ENCODE measurements at places on chromosomes 7 and 10.

DNA sequence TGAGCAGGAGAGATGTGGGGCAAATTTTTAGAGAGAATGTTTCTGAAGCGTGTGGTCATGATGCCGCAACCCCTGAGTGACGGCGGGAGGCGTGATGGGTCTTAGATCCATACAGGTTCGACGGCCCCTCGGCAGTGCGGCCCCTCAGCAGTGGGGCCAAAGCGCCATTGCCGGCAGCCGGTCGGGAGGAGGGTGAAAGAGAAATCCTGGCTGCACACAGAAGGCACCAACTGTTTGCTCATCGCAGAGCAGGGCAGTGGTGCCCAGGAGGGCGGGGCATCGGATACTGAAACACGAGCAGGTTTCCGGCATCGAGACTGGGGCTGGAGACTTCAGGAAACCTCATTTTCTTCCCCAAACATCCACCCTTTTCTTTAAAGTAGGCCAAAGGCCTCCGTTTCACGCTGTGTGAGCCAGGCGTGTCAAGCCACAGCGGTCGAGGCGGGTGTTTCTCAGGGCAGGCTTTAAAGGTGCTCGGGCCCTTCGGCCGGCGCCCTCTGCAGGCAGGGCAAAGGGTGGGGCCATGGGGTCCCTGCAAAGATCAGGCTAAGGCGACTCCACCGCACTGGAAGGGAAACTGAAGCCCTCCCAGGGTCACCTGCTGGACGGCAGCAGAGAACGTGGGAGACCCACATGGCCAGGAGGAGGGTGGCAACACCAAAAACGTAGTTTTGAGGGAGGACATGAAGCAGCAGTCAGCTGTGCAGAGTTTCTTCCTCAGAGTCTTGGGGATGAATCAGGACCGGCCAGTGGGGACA, 42.0 kb upstream of the PPP2R2D start:
- no peak for DNase-seq

DNA sequence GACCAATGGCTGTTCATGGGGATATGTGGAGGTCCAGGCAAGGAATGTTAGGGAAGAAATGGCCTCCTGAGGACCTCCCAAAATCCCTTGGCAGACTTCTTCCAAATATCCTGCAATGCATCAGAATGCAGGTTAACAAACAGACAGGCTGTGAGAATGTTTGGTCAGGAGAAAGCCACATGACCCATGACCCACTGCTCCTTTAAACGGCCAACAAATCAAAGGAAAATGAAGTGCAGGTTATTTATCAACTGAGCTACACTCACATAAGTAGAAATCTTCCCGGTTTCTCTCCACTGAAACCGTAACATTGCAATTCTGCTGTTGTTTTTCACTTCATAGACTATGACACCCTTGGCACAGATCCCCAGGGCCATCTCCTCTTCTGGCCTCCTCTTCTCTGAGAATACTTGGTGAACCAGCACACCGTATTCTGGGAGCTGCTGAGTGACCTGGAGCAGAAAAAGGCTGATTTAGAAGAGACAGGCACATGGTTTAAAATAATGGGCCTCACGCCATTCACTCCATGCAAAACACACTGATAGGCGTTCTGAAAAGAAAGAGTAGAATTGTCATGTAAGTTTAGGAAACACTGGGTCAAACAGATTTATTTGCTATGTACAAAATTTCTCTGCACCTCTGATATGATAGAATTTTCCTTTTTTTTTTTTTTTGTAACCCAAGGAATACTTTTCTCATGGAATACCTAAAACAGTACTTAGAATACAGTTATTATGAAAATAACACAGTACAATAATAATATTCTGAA, 67.8 kb downstream of the FRMPD2 start:
- no peak for DNase-seq

- DNase-seq, result peak; percentile 41
Observed at GRCh38 chr10:69327463-69328379, 49.4 kb downstream of the HK1 start.

DNA sequence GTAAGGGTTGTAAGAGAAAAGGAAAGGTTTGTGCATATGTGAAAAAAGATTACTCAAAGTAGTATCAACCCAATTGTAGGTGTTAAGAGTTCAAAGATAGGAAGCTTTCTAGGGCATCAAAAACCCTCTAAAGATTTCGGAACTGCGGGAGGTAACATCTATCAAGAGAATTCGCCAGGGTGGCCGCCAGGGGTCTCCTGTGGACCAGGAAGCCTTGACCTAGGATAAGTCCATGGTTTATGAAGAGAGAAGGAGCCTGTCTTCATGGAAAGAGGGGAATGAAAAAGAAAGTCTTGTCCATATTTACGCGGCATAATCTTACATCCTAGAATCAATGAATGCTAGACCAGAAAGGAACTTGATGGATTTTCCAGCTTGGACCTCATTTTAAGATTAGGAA, 140.7 kb upstream of the CALCR start:
- peak; percentile 37 for DNase-seq

DNA sequence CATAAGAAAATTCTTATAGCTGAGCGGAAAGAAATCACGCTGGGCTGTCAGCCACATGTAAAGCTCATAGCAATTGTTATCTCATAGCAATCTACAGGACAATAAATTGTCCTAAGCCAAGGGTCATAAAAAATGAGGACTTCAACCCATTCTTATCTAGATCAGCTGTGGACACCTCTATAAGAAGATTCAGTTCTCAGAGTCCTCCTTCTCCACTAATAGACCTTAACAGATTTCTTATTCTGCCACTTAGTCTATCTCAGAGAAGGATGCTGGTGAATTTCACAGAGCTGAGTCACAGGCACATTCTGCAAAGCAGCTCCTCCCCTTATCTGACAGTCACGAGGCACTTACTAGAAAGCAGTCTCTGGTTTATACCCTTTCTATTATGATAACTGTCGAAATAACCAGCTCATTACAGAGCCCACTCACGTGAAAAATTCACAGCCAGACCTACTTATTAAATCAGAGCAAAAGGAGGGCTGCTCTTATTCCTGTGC, 185.3 kb upstream of the PCLO start:
- no peak for DNase-seq

DNA sequence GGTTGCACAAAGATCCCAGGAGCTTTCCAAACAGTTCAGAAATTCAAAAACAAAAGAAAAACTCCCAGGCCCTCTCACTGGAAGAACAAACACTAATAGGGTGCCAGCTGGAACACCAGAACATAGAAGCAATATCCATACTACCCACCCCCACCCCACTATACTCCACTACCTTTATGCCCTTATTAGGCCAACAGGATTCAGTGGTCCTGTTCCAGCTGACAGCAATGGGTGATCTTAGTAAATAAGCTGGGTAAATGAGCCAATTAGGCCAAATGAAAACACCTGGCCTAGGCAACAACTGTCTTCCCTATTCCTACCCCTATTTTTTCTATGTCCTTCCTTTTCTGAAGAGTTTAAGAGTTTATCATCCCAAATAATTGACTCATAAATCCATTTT, 11.7 kb downstream of the NOC3L start:
- DNase-seq, result no peak

GRCh38 chr7:138125598-138126111, 49.4 kb downstream of the AKR1D1 start:
- no peak for DNase-seq

DNA sequence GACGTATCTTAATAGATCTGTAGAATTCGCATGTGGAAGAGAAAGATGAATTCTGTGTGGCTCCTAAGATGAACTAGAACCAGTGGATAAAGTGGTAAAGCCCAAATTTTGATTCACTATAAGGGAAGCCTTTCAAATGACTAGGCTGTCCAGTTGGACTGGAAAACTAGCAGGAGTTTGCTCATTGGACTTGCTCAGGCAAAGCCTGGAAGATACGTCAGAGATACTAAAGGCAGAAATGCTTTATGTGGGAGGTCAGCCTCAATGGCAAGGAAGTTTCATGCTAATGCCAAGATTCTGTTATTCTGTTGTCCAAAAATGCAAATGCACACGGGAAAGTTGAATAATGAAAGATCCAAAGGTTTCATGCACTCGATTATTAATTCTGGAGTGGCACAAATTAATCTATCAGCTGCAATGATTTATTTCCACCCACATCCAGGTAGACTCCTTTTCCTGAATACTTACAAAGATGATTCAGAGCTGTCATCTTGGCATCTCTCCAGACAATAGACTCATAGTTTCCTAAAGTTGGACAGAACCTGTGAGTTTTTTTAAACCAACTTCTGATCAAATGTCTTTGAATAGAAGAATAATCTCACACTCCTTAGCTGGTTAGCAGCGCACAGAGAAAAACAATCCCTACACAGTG, 20.5 kb upstream of the PPP1R3C start:
- no peak for DNase-seq

GRCh38 chr10:99927721-99928280, 81.9 kb downstream of the DNMBP start:
- DNase-seq, result no peak

DNA sequence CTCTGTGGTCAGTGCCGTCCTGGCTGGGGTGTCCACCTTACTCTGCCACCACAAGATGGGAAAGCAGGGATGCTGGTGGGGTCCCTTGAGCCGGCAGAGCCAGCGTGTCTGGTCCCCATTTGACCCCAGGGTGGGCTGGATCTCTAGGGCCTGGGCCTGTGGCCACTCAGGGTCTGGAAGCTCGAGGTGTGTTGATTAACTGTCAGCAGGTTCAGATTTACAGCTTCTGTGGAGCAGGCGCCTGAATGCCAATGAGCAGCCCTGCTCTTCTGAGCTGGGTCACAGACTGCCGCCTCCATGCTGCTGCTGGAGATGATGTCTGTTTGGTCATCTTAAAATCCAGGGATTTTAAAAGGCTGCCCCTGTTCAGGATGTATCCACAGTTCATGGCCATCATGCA, 11.3 kb upstream of the DPYSL4 start:
- DNase-seq, result no peak

- no peak for DNase-seq
Observed at GRCh38 chr7:155352076-155352752, 54.5 kb downstream of the INSIG1 start.

DNA sequence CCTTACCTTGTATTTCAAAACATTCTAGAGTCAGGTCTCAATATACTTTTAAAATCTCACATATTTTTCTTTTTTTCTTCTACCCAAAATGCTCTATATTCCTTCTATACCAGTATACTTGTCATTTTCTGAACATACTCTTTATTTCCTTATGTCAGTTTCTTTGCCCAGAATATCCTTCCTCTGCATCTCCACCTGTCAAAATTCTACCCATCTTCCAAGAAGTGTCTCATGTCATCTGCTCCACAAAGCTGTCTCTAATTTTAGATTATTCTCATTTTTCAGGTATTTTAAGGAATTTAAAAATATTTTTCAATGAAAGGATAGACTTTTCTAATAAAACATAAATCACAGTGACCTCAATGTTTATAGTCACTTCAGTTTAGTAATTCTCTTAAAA, 328.0 kb upstream of the SMIM30 start:
- DNase-seq, result no peak

GRCh38 chr7:233249-234035, 41.1 kb downstream of the FAM20C start:
- DNase-seq, result no peak

- DNase-seq, result no peak
Observed at GRCh38 chr10:120047926-120048325, 155.4 kb downstream of the SEC23IP start.

DNA sequence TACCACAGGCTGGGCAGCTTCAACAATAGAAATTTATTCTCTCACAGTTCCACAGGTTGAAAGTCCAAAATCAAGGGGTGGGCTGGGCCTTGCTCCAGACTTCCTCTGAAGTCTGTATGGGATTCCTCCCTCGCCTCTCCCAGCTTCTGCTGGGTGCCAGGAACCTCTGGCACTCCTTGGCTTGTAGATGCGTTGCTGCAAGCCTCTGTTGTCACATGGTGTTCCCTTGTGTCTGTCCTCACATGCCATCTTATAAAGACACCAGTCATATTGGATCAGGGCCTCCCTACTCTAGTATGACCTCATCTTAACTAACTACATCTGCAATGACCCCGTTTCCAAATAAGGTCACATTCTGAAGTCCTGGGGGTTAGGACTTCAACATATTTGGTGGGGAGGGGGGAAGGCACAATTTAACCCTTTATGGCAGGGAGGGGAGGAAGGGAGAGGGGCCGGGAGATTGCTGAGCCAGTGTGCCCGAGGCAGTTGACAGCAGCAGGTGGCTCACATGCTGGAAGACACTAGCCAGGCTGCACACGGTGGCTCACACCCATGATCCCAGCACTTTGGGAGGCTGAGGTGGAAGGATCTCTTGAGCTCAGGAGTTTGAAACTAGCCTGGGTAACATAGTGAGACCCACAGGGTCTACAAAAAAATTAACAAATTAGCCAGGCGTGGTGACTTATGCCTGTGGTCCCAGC, 18.8 kb downstream of the ZNF282 start:
- DNase-seq, result no peak

DNA sequence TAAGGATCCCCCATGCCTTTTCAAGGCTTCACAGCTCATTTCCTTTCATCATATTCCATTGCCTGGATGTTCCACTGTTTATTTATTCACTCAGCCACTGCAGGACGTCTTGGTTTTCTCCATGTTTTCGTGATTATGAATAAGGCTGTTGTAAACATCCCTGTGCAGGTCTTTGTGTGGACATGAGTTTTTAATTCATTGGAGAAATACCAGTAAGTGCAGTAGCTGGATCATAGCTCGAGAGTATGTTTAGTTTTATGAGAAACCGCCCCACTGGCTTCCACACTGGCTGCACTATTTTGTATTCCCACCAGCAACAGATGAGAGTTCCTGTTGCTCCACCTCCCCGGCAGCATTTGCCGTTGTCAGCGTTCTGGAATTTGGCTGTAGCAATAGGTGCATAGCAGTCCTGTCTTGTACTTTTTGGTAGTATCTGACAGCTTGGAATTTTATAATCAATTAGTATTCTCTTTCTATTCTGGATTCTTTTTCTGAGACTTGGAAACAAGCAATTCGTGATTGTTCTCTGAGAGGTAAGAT, 269.9 kb upstream of the PITRM1 start:
- DNase-seq, result no peak

- no peak for DNase-seq
Observed at GRCh38 chr7:55299273-55299967, 65.7 kb upstream of the LANCL2 start.

DNA sequence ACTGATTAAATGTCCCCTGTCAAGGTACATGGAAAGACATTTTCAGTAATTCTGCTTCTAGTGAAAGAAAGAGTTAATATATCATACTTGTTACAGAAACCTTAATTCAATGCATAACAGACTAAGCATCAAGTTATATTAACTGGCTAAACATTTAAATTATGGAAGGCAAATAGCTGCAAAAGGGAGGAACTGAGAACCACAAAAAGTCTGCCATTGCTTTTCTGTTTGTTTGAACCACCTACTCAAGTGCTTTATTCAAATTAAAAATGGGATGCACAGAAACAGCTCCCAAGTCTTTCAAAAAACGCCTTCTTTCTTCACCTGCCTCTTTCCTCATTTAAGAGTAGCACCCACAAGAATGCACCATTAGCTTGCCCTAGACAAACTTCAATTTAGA, 271.9 kb downstream of the RNLS start:
- DNase-seq, result no peak

DNA sequence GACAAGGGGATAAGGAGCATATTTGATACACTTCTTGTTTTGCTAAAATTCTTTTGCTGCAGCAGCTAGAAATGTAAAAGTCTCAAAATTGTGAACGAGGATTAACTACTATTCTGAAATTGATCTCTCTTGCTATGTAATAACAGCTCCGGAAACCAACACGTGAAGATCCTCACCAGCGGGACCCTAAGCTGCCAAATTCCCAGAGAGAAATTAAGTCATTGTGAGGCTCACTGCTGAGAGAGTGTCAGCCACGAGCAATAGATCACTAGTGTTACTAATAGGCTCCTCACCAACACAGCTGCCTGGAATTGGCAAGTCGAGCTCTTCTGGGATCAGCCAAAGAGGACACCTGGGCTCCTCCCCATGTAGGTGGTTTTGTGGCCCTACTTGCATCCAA, 5.6 kb upstream of the VWA2 start:
- no peak for DNase-seq

- DNase-seq, result no peak
Observed at GRCh38 chr7:128679920-128680319, 7.8 kb downstream of the GARIN1A start.
